HCT116 (cell line): ENCODE measurements at places on chromosomes 16 and 17.

DNA sequence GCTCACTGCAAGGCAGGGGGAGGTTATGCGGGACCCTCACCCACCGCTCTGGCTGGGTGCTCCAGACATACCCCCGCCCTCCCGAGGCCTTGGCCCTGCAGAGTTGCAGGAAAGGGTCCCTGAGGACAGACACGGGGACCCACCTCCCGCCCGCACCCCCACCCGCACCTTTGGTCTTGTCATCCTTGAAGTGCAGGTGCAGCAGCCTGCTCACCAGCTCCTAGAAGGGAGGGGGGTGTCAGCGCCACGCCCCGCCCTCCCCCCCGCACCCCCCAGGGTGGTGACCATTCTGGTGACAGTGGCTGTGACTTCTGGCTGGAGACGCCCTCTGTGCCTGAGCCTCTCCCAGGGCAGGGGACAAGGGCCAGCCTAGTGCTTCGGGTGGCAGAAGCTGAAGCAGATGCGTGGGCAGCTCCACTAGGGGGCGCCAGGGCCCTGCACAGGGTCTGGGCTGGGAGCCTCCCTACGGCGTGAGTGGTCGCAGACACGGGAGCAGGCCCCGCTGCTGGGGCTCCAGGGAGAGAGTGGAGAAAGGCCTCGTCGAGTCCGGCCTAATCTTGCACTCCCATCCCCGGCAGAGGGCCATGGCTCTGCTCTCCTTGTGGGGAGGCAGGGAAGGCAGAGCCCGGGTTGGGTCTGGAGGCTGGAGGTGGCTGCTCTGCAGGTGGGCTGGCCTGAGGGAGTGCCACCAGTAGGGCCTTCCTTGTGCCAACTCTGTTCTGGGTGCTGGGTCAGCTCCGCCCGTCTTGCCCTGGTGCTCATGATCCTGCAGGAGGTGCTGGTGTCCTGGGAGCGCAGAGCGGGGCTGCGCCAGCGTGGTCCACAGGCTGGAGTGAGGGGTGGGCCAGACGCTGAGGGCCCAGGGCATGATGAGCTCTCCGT, 2.7 kb downstream of the CENPX start:
- DNase-seq: peak; percentile 56

- DNase-seq: no peak
Measured at GRCh38 chr16:2270070-2270462, 2.1 kb upstream of the RNPS1 start.

DNA sequence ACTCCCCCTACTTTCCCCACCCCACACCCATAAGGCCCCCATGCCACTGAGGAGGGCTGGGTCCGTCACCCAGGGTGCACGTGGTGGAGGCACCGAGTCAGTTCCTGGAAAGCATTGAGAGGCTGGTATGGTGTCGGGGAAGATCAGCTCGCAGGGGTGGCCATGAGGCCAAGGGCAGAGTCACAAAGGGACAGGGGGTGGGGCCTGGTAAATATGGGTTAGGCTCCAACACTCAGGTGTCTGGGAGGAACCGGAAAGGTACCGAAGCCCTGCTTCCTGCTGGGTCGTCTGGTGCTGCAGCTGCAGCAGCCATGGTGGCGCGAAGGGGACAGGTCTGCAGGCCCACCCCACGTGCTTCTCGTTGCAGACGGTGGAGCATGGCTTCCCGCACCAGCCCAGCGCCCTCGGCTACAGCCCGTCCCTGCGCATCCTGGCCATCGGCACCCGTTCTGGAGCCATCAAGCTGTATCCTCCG, 30.2 kb downstream of the LLGL2 start:
- DNase-seq: no peak

GRCh38 chr16:79283578-79283977, 317.0 kb downstream of the MAF start:
- no peak for DNase-seq

DNA sequence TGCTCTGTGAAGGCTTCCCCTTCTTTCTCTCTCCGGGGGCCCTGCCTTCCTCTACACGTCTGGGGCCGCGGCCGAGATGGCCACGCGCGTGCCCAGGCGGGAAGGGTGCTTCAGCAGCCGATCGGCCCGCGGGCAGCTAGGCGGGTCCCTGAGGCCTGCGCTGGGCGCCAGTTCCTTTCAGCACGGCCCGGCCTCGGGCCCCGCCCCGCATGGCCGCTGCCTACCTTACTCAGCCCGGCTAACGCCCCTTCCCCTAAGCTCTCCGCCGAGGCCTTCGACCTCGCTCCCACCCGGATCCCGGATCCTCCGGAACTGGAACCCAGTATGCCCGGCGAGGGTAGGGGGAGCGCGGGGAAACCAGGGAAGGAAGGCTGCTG, 335 bp downstream of the TMEM11 start:
- DNase-seq: no peak
